ENCODE measurements at places on chromosomes 5 and 9.

GRCh38 chr5:52748590-52748989, 39.1 kb upstream of the ITGA1 start:
- no peak for DNase-seq

DNA sequence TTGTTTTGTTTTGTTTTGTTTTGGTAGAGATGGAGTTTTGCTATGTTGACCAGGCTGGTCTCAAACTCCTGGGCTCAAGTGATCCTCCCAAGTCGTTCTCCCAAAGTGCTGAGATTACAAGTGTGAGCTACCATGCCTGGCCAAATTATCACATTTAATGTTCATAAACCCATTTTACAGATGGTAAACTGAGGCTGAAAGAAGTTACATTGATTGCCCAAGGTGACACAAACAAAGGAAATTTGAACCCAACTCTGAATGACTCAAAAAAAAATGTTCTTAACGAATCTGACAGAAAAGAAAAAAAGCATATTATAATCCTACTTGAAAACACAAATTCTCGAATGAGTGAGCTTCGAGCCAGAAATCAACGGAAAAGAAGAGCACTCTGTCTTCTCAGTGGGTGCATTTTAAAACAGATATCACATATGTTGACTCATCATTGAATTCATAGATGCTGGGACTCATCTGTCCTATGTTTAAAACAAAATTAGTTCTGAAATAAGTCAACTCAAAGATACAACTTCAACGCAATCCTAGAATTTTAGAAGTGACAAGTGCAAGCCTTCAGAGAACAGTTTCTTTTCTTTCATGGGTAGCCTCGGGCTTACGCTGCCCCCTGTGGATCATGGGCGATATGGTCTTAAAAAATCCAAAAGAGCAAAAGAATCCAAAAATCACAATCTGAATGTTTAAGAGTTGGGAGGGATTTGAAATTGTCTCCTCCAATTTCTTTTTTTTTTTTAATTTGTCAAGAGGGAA, 28.4 kb downstream of the TIMD4 start:
- no peak for DNase-seq

- no peak for DNase-seq
Observed at GRCh38 chr5:181271081-181271480, 10.1 kb upstream of the TRIM52 start.

- no peak for DNase-seq
Observed at GRCh38 chr5:92861531-92862285, 719.3 kb downstream of the NR2F1-AS1 start.

GRCh38 chr5:147439254-147439653, 70.6 kb downstream of the DPYSL3 start:
- no peak for DNase-seq

GRCh38 chr9:86978413-86978812, 31.1 kb upstream of the GAS1 start:
- no peak for DNase-seq

GRCh38 chr5:88746438-88746882, 136.5 kb downstream of the MEF2C start:
- DNase-seq, result no peak

DNA sequence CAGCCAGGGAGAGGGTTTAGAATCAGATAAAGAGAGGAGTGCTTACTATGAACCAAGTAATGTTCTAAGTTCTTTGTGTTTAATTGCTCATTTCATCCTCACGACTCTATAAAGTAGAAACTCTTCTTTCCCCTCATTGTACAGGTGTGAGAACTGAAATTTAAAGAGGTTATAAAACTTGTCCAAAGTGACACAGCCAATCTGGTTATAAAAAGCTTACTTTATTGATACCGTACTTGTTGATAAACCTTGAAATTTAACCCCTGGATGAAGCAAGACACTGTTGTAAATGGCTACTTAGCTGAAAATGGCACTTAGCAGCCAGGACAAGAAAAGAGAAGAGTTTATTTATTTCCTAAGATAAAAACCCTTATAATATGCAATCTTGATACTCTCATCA, 702.4 kb downstream of the KCTD16 start:
- no peak for DNase-seq

- DNase-seq, result no peak
Observed at GRCh38 chr5:91264311-91265051, 118.6 kb downstream of the ARRDC3 start.

GRCh38 chr9:87088192-87088591, 140.9 kb upstream of the GAS1 start:
- DNase-seq, result no peak

- DNase-seq, result peak; percentile 94
Observed at GRCh38 chr5:177366528-177367322, 9.0 kb downstream of the RGS14 start.

DNA sequence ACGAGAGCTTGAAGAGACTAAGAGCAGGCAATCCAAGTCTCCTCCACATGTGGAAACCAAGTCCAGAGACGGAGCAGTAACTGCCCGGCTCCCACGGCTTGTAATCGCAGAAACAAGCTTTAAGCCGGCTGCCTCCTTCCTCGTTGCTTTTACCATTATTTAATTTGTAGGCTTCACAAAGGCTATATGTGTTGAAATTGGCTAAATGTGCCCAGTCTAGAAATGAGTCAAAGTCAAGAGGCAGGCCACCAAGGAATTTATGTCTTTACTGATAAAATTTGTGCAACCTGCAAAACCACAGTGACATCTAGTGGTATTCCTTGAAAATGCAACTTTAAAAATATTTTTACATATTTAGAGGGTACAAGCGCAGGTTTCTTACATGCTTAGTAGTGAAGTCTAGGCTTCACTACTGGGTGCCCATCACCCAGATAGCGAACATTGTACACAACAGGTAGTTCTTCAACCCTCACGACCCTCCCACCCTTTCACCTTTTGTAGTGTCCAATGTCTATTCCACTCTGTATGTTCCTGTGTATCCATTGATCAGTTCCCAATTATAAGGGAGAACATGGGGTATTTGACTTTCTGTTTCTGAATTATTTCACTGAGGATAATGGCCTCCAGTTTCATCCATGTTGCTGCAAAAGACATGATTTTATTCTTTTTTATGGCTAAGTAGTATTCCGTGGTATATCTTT, 33.5 kb upstream of the EBF1 start:
- DNase-seq, result no peak

DNA sequence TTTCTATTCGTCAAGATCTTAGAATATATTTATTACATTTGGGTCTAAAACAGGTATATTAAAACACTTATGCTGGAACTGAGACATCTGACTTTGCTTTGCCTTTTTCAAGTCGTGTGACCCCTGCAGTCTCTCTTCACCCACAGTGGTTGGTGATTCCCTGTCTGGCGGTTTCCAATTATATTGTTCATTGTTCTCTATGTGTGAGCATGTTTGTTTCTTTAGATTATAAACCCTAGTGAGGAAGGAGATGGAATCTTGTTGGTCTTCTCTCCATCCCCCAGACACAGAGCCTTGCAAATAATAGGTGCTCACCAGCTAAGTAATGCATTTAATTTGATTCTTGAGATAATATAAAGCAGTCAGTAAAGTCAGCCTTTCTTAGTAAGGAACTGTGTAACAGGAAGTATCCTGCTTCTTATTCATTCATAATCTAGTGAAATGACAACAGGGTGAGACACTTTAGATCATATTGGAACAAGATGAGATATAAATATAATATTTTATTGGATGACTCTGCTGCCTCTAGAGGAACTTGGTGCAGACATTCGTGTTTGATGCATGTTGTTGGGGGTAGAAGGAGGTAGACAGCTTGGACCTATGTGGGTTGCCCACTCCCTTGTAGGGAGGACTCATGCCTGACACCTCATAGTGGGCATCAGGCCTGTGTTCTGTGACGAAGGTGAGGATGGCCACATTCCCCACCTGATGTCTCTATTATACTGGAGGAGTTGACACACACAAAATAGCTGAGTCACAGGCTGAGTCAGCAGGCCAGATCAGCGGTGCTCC, 88.1 kb downstream of the FGF1 start:
- no peak for DNase-seq

DNA sequence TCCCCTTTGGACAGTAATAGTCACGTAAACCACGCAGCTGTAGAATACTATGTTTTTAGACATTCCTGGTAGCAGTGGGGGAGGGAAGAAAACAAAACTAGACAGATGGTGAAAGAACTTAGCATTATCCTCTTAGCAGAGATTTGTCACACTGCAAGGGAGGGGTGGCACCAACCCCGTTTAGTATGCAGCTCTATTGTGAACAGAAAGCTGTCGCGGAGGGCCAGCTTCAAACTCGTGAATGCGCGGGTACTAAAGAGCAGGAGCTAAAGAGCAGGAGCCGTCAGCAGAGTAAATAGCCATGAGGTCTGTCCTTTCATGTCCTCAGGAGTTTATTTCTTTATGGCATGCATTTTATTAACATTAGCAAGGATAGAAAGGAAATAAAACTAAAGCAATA, 141.9 kb upstream of the SLC12A2 start:
- DNase-seq, result no peak

DNA sequence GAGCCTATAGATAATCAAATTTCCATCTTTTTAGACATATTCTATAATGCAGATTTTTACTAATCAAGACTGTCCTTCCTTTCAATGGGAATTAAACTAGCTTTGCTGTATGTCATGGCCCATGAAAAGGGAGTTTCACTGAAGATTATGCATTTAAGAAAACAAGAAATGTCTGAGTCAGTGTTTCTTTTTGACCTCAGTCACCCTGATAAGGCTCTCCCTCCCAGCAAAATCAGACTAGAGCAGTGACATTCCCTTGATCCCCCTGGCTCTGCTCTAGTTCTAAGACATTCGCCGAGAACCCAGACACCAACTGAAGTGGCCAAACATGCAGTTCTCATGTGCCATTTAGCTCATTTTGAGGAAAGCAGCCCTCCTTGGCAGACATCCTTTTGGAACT, 442.0 kb downstream of the ACTL7B start:
- no peak for DNase-seq

- DNase-seq, result no peak
Observed at GRCh38 chr5:72013766-72014624, 93.3 kb upstream of the MAP1B start.

Measured in vagina (tissue), 2 donors.